COLO829 (cell line): ENCODE measurements at places on chromosomes 3 and 15.

DNA sequence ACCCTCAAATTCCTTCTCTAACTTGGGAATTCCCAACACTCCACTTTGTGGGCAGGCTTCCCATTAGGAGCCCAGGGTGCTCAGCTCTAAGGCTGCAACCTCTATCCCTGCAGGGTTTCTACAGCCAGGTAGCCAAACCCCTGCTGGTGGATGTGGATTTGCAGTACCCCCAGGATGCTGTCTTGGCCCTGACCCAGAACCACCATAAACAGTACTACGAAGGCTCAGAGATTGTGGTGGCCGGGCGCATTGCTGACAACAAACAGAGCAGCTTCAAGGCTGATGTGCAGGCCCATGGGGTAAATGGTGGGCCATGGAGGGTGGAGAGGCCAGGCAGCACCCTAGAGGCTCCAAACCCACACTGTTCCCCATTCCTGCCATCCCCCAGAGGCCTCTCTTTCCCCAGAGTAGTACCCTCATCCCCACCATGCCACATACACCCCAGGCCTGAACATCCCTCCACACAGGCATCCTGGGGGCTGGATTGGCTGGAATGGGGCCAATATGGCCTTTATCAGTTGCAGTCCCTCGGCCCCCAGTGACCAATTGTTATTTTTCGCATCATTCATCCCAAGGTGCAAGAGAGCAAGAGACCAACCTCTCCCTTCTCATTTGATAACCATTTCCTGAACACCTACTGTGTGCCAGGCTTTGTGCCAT is 7.7 kb downstream of the ITIH1 start:
- DNase-seq: no peak

GRCh38 chr15:57611938-57612337 is 20.2 kb downstream of the MYZAP start:
- DNase-seq: no peak

DNA sequence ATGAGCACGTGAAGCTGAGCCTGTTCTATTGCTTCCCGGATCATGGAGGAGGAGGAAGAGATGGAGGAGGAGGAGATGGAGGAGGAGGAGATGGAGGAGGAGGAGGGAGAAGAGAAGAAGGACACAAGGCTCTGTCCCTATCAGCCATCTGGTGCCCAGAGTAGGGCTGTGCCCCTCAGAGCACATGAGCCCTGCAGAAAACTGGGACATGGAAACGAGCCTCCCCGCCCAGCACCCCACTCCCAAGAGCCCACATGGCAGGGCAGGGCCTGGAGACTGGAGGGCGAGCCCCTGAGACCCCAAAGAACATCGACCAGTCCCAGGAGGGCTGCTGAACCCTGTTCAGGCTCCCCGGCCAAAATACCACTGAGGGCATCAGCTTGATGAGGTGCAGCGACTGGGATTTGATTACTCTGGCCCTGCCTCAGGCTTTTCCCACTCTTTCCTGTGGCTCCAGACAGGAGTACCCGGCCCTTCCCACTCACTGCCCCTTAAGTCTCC is 285.6 kb downstream of the UACA start:
- no peak for DNase-seq

DNA sequence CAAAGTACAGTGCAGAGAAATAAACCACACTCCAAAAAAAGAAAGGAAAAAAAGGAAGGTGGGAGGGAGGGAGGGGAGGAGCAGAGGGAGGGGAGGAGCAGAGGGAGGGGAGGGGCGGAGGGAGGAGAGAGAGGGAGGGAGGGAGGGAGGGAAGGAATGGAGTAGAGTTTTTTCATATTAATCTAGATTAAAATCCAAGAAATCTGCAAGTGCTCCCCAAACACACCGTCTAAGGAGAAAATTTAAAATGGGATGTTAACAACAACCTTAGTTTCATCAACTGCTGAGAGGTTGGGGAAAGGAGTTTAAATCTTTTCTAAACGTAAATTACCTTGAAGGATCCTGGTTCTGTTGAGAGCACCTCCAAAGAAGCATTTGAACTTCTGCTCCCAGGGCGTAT is 6.6 kb downstream of the FSIP1 start:
- no peak for DNase-seq

- DNase-seq: no peak
Observed at GRCh38 chr3:35800960-35801459, 161.7 kb downstream of the ARPP21 start.

- DNase-seq: no peak
Observed at GRCh38 chr15:73763931-73764330, 10.8 kb upstream of the INSYN1 start.

DNA sequence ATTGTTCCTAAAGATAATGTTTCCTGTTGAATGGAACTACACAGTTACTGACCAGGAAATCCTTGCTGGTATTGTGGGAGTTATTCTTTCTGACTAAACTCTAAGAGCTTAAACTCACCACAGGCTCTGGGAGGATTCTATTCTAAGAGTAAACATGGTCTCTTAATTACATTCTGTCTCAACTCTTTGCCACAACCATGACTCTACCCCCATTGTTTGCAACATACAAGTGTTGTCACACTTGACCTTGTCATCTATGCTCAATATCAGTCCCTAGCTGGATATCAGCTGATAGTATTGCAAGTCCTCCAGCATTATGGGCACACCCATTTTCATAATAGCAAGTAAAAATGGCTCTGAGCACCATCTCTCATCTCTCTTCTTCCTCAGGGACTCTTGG is 29.6 kb upstream of the SECISBP2L start:
- DNase-seq: no peak

GRCh38 chr3:12484983-12485327 is 675 bp downstream of the TSEN2 start:
- no peak for DNase-seq

DNA sequence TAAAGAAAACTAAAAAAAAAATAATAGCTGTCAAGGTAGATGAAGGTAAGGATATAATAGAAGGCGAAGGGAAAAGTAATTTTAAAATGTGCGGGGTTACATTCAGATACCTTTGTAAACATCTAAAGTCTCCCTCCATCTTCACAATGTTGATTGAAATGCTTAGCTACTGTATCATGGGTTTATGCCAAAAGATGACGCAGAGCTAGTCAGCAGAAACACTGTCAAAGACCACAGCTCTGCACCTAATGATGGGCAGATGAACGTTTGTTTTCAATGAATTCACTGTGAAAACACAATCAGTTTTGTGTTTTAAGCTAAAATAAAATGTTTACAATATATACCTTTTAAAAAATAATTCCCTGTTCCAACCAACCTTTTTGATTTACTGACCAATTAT is 61.2 kb downstream of the RFTN1 start:
- peak; percentile 19 for DNase-seq

- DNase-seq: no peak
Observed at GRCh38 chr3:46091046-46091445, 63.8 kb upstream of the XCR1 start.

DNA sequence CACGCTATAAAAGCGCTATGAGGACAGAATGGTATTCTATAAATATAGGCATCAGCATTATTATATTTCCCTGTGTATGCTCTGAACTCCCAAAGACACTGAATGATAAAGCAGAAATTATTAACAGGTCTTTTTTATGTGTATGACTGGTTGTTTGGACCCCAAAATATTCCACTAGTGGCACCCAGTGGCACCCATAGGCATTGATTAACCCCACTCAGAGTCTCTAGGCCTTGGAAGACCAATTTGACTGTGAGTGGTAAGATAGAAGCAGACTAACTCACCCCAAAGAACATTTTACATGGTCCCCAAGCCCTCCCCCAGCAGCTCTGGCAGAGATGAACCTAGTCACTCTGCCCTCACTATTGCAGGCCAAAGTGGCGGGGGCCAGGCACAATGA is 45.4 kb upstream of the UBE2E1 start:
- DNase-seq: no peak

DNA sequence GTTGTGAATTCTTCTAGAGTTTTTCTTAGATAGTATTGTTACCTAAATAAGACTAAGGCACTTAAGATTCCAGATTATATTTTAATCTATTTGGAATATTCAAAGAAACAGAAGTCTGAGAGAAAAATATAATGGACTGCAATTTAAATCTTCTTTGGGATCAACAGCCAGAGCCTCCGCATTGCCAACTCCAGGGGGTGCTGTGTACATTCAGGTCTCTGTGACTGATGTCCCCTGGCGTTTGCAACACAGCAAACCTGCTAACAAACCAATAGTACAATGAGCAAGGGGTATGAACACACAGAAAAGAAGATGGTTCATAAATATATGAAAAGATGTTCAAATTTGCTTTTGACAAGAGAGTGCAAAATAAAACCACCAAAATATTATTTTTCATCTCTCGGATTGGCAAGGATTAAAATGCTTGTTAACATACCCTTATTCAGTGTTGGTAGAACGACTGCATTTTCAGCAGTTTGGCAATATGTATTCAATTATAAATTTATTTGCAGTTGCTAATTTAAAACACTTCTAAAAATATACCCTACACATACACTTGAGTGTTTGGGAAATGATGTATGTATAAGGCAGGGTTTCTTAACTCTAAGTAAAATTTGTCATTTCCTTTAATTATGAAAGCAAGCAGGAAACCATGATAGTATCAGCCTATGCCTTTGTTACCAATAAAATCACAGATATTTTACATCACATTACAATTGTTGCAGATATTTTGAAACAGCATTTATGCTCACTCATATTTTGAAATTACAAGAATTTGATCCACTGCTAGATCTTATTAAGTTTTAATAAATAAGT is 16.1 kb upstream of the TM4SF1 start:
- DNase-seq: peak; percentile 74

GRCh38 chr3:121835465-121835801 is 424 bp downstream of the EAF2 start:
- peak; percentile 13 for DNase-seq

- DNase-seq: peak; percentile 57
Observed at GRCh38 chr3:45677033-45677446, 12.2 kb upstream of the SACM1L start.

DNA sequence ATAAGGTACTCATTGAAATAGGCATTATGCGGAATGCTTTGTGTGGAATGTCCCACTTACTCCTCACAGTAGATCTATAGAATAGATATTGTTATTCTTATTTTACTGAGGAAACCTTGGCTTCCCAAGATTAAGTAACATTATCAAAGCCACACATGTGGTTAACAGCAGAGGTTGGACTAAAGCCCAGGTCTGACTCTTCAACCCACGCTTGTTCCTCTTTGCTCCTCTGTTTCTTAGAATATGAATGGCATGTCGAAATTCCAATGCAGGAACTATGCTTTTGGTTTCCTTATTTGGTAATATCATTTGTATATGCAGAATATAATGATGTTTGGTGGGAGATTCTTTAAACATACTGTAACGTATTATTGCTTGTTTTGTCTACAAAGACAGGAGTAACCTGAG is 818.8 kb upstream of the LMCD1 start:
- peak; percentile 61 for DNase-seq

GRCh38 chr3:10627884-10628572 is 122.6 kb upstream of the ATP2B2 start:
- DNase-seq: no peak

GRCh38 chr3:171347301-171348039 is 112.7 kb downstream of the TNIK start:
- DNase-seq: no peak

DNA sequence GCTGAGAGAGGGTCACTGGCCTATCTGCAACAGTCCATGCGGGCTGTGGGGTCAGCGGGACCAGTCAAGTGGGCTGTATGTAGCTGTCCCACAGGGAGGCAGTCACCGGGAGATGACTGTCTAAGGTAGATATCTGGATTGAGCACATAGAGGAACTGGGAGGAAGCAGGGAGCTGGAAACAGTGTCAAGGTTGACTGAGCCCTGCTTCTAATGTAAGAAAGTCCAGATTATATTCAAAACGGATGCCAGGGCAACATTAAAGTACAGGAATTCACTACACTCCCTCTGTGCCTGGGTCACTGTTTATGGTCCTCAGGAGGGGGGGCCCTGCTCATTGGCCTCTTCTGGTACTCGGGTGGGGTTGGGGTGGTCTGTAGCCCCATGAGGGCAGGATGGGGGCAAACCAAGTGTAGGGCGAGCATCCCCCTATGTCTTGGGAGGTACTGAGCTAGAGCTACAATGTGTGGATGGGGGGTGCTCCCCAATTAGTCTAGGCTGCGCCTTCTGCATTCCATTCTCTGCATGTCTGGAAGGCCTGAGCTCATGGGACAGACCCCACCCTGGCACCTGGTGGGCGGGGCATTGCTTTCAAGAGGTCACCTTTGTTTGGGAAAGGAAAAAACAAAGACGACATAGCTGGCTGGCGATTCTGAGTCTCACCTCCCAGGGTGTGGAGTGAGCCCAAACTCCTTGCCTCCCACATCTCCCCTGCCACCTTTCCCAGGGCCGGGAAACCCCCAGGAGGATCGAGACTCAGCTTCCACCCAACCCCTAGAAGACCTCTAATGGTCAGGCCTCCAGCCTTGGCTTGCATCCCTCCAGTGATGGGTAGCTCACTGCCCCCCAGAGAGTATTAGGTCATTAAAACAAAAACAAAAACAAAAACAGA is 45.1 kb upstream of the C15orf39 start:
- no peak for DNase-seq
